ENCODE measurements at places on chromosomes 3 and 15.
A peak's percentile ranks its signal among the peaks of the same experiment; 100 is the strongest.

GRCh38 chr3:79012946-79013362 is 754.8 kb downstream of the ROBO1 start:
- DNase-seq: no peak

- no peak for DNase-seq
Observed at GRCh38 chr3:136207489-136208115, 11.5 kb upstream of the MSL2 start.

- no peak for DNase-seq
Observed at GRCh38 chr15:99755692-99756409, 22.6 kb upstream of the LYSMD4 start.

DNA sequence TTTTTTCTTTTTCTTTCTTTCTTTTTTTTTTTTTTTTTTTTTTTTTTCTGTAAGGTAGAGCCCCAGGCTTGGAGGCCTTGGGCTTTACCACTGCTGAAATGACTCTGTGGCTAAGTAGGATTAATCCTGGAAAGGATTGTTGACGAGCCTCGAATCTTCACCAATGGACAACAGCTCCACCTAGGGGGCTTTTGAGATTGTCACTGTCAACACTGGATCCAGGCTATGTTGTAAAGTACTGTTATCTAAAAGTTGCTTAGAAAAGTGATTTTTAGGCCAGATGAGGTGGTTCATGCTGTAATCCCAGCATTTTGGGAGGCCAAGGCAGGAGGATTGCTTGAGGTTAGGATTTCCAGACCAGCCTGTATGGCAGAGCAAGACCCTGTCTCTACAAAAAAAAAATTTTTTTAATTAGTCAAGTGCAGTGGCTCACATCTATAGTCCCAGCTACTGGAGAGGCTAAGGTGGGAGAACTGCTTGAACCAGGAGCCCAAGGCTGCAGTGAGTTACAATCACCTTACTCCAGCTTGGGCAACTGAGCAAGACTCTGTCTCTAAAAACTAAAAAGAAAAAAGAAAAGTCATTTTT is 41.6 kb downstream of the KLHL18 start:
- DNase-seq: peak; percentile 10

GRCh38 chr3:183299976-183300375 is 46.9 kb downstream of the B3GNT5 start:
- DNase-seq: no peak

- no peak for DNase-seq
Observed at GRCh38 chr3:82143661-82144412, 382.4 kb upstream of the GBE1 start.

Data from effector CD8-positive, alpha-beta T cell (primary cell).